NCI-H2107 (cell line): ENCODE measurements at places on chromosomes 3 and 15.

GRCh38 chr3:128215800-128216495 is 62.7 kb downstream of the EEFSEC start:
- DNase-seq, result no peak

GRCh38 chr15:34753236-34753894 is 1.4 kb downstream of the GJD2 start:
- no peak for DNase-seq

DNA sequence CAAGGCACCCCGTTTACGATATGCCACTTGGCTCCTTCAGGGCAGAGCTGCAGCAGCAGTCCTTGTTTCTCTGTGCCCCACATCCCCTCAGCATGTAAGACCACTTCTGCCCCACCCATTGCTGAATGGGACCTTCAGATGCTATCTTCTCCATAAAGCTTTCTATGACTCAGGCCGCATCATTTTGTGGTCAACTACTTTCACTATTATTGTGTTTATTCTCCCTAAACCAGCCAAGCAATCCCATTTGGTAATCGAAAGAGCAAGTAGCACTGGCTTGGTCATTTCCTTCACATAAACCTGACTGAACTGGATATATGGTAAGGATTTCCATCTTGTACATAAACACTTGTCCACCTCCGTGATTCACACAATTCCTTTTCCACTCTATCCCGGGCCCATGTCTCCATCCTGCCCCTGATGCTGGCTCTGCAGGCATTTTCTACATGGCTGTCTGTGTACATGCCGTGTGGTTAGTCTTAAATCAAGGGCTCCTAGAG is 25.7 kb downstream of the LIPC start:
- DNase-seq, result no peak

GRCh38 chr15:74622758-74623157 is 7.1 kb downstream of the CLK3 start:
- no peak for DNase-seq

- DNase-seq, result no peak
Observed at GRCh38 chr3:57169108-57169507, 4.0 kb upstream of the IL17RD start.

DNA sequence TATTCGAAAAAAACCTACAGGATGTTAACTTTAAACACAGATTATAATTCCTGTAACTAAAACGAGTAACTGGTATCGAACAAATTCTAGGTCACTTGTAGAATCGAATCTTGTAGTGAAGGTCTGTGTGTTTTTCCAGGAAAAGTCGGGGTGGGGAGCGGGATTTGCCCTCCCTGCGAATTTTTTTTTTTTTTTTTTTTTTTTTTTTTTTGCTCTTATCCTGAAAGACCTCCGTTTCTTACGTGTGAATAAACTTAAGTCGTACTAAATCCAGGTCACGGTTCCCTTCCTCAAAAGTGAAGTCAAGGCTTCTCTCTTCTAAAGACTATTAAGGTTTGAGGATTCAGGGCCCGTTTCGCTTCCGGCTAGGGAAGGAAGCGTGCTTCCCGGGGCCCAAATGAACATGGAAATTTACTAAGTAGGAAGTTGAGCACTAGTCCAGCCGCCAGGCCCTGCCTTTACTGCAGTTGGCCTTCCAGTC is 770 bp downstream of the TBC1D5 start:
- no peak for DNase-seq

DNA sequence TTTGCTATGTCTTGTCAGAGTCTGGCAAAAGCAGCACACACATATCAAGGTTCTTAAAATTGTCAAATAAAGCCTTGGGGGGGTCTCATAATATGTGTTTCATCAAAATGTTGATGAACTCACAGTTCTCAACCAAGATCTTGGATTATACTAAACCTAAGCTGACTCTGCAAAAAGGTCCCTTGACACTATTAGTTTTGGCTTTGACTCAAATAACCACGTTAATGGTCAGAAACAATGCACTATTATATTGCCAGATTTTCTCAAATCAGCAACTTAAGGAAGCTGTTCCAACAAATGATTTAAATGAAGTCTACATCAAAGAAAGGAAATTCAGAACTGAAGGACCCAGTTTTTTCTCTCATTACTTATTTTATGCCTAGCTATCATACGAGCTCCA is 1063.9 kb downstream of the ROBO1 start:
- DNase-seq, result no peak

- DNase-seq, result no peak
Observed at GRCh38 chr15:98657721-98658120, 9.4 kb downstream of the IGF1R start.

GRCh38 chr3:161096771-161097367 is 8.3 kb downstream of the B3GALNT1 start:
- no peak for DNase-seq

DNA sequence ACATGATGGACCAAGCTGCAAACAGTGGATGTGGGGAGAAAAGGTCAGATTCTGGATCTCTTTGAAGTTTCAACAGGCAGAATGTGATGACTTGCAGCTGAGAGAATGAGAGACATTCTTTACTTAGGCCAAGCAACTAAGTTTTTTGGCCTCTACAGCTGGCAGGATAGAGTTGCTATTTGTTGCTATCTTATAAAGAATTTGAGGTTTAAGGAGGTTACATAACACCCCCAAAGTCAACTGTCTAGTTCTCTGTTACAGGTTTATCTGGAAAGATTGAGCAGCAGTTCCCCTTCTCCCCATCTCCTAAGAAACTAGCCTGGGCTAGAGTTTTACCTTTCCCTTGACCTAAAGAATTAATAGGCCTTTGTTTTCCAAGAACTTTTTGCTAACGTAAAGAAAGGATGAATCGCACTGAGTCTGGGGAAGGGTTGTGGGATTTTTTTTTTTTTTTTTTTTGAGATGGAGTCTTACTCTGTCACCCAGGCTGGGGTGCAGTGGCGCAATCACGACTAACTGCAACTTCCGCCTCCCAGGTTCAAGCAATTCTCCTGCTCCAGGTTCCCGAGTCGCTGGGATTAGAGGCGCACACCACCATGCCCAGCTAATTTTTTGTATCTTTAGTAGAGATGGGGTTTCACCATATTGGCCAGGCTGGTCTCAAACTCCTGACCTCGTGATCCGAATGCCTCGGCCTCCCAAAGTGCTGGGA is 26.6 kb upstream of the SLMAP start:
- DNase-seq, result no peak

DNA sequence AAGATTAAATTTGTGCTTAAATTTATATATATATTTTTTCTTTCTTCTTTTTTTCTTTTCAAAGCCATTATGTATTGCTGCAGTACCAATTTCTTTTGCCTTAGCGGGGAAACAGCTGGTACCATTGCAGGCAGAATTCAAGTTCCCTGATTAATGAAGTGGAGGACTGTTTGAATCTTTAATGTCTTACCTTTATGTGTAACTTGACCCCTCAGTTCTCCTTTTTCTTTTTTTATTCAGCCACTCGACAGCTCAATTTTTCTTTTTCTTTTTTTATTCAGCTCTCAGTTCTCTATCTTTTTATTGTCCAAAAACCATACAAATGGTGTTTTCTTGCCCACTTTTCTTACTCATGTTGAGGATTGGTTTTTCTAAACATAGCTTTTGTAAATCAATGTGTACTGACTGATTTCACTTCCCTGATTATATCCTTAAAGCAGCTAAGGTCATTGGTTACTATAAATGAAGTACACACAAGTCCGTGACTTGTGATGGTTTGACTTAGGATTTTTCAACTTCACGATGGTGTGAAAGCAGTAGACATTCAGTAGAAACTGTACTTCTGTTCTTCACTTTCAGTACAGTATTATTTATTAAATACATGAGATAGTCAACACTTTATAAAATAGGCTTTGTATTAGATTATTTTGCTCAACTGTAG is 22.8 kb downstream of the ATP2C1 start:
- DNase-seq, result no peak

DNA sequence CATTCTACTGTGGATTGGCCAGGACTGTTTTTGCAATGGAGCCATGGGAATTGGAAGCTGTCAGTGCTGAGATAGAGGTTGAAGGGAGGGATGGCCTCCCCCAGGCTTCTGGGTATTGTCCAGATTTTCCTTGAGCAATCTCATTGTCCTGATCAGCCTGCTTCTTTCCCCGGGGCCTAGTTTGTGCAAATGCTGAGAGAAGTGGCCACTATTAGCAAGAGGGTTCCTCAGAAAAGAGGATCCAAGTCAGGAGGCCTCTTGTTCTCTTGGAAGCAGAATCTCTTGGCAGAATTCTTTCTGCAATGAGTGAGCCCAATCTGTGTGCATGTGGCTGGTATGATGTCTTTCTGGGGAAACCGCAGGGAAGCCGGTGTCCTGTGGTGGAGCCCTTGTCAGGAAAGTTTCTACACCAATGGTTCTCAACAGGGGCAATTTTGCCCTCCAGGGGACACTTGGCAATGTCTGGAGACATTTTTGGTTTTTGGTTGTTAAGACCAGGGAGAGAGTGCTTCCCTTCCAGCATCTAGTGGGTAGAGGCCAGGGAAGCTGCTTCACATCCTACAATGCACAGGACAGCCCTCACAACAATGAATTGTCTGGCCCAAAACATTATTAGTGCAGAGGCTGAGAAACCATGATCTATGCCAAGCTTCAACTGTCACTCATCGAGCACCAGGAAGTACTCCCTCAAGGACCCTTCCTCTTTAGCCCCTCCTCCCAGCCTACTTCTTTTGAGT is 2.0 kb downstream of the LIPC start:
- DNase-seq, result no peak

GRCh38 chr15:32840507-32841245 is 122.9 kb downstream of the GREM1 start:
- no peak for DNase-seq

GRCh38 chr3:195441051-195441450 is 1.8 kb downstream of the ACAP2 start:
- no peak for DNase-seq

- no peak for DNase-seq
Observed at GRCh38 chr15:88036154-88036839, 220.2 kb downstream of the NTRK3 start.

DNA sequence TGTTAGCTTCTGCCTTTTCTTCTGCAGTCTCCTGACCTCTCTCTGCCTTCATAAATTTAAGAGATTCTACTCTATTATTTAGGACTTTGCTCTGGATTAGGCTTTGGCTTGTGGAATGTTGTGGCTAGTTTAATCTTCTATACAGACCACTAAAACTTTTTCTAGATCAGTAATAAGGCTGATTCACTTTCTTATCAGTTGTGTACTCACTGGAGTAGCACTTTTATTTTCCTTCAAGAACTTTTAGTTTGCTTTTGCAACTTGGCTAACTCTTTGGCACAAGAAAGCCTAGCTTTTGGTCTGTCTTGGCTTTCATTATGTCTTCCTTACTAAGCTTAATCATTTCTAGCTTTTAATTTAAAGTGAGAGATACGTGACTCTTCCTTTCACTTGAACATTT is 265.5 kb upstream of the TBC1D5 start:
- no peak for DNase-seq

DNA sequence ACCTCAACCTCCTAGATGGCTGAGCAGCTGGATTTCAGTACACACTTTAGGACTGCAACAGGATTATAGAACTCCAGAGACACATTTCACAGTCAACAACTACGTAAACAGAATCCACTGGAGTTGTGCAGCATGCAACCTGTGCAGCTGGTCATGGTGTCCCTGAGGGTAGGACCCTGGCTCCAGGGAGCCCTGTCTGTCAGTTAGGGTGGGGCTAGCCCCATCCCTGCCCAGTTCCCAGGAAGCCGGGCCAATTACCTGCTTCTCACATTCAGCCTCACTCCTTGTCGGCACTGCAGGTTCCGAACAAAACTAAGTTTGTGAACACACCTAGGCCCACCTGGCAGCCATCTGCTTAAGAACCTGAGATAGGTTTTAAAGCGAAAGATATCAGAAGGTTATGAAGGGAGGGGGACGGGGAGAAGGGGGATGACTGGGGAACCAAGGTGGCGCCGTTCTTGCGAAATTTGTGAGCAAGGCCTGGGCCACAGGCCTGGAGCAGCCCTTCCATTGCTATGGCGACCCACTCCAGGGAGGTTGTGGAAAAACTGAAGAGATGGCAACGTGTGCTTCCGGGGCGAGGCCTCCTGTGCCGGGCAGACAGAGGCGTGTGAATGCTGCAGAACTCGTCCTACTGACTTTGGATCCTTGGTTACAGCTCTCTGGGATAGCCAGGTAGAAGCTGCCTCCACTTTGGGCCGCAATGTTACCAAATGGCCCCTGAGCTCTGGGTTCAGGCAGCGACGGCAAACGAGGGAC is 25.3 kb downstream of the ACSBG1 start:
- DNase-seq, result no peak

DNA sequence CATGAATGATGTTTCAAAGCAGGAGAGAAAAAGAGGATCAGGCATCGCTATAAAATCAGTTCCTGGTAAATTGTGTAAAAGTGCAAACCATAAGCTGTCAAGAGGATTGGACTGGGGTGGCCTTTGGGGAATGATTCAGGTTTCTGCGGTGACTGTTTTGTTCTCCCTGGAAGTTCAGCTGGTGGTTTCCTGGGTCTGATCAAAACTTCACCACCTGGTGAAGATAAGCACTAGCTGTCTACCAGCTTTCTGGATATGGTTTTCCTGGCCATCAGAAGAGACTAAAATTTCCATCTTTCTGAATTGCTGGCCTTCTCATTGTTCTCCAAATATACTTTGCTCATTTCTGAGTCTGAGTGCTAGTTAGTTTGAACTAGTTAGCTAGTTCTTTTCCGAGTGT is 2.7 kb upstream of the NANOGP8 start:
- DNase-seq, result no peak

DNA sequence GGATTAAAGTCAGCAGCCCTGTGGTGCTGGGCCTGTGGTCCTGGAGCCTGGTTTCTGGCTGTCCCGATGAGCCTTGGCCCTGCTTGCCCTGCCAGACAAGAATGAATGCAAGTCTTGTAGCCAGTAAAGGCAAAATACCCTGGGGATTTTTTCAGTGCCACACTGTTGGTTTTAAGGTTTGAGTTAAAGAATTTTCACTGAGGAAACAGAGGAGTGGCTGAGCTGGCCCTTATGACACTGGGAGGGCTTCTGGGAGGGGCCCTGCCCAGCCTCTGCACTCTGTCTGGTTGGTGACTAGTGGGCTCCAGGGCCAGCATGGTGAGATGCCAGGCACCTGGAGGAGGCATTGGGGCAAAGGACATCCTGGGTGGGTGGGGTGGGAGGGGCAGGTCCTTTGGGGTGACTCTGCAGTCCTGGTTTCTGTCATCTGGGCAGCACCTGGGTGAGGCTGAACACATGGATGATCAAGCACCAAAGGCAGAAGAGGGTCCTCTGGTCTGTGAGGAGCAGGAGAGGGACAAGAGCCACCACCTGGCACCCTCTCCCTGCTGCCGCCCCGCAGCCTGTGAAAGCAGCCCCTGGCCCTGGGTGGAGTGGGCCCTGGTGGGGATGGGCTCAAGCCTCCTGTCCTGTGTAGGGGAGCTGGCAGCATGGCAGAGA is 12.5 kb upstream of the PLA2G4E start:
- no peak for DNase-seq
